AG09319 (cell line): ENCODE measurements at places on chromosomes 7 and 10.

- no peak for DNase-seq
Observed at GRCh38 chr10:44386546-44387052, 1.7 kb upstream of the CXCL12 start.

DNA sequence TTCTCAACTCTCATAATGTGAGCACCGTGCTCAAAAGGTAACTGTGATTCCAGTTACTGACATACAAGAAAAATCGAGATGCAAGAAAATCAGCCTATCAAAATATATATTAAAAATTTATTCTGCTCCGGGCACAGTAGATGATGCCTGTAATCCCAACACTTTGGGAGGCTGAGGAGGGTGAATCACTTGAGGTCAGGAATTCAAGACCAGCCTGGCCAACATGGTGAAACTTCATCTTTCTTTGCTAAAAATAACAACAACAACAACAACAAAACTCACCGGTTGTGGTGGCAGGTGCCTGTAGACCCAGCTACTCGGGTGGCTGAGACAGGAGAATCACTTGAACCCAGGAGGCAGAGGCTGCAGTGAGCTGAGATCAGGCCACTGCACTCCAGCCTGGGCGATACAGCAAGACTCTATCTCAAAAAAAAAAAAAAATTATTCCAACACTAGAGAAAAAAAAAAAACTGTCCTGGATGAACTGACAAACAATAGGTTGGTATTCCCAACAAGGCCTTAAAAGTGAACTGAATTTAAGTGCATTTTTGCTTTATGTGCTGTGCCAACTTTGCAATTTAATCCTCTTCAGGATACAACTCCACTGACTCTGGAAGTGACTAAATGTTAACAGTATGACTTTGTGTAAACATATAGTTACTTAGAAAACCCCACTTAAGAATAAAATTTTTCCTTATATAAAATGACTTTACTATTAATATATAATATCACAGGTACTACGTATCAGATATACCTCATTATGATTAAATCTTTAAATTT lies 51.1 kb downstream of the JMJD1C start:
- DNase-seq, result no peak

DNA sequence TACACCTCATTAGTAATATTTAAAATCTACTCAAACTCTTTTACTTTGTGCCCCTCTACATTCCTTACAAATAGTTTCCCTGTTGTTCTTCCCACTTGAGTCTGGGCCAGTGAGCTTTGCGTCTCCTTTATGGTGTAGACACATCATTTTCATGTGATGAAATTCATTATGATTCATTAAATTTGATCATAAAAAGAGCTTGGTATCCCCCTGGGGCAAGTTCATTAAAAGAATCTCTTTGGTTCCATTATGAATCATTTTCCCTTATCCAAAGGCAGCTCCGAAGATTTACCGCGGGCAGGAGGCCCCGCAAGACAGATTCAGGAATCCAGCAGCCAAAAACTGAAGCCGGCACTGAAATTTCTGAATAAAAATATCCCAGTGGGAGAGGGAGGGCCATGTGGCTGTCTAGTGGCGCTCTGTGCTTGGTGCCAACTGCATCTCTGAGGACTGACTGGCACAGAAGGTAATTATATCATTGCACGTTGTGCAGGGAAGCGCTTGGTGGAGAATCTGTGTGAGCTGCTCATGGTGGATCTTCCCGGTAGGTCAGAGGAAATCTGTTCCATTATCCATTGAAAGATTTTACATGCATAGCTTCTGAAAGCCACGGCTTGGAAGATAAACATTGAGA lies 151.4 kb upstream of the PITRM1 start:
- no peak for DNase-seq

DNA sequence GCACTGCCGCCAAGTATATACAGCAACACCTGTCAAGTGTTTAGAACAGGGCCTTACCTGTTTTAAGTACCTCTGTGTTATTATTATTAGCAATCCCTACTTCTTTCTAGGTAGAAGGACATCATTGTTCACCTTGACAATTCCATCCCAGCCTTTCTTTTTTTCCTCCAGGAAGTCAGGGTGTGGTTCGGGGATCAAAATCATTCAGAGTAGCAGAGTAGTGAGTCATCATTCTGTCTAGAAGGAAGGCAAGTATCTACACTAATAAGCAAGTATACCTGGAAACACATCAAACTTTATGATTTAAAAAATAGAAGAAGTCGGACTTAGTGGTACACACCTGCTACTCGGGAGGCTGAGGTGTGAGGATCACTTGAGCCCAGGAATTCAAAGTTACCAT lies 25.5 kb upstream of the CAPZA2 start:
- no peak for DNase-seq

DNA sequence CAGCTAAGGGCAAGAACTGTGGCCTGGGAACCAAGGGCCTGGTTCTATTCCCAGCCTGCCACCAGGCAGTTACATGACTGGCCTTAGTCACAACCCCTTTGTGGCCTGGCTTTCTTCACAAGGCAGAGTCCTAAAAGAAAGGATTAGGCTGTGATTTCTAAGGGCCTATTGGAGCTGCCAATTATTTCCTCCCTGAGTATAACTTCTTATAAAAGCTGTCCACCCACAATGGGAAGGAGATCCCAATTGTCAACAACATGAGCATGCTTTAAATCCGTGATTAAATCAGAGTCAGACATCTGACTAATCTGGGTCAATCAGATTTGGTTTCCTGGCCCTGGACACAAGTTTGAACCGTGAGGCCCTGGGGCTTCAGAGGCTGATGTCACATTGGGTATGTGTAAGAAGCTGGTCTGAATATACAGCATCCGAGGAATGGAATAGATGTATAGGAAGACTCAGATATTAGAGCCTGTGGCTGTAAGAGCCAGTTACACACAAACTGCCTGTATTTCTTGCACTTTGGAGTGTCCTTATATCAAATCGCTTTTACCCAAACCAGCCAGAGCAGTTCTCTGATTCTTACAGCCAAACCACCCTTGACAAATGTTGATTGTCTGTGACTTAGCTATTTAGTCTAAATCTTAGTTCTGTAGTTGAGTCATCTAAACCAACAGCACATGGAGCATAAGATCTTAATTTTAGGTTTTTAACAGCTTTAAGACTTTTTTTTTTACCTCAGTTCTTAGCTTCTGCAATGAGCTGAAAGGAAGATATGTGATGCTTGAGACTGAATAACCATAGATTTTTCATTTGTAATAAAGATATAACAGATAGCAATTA lies 61.3 kb downstream of the ABCB4 start:
- peak; percentile 56 for DNase-seq

- no peak for DNase-seq
Observed at GRCh38 chr10:111221682-111222480, 145.1 kb downstream of the ADRA2A start.

DNA sequence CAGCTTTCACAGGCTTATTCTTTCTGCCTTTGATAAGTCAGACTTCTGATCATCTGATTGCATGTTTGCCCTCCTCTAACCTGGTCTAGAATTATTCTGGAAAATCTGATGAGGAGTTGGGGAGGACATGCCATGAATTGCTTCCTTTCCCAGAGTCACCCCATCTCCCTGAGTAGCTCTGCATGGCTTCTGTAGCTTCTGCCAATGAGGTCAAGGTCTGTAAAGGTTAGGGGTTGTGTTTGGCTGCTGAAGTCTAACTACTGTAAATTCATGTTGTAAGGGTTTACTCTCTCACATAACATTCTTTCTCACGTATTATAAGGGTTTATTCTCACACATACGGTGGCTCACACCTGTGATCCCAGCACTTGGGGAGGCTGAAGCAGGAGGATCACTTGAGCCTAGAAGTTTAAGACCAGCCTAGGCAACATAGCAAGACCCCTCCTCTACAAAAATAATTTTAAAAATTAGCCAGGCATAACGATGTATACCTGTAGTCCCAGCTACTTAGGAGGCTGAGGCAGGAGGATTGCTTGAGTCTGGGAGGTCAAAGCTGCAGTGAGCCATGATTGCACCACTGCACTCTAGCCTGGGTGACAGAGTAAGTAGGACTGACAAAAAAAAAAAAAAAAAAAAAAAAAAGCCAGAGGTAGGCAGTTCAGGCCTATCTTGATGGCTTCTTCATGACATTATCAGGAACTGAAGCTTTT lies 10.7 kb downstream of the GSTO2 start:
- no peak for DNase-seq

GRCh38 chr7:142364551-142364950 lies 106.7 kb upstream of the PRSS58 start:
- no peak for DNase-seq

DNA sequence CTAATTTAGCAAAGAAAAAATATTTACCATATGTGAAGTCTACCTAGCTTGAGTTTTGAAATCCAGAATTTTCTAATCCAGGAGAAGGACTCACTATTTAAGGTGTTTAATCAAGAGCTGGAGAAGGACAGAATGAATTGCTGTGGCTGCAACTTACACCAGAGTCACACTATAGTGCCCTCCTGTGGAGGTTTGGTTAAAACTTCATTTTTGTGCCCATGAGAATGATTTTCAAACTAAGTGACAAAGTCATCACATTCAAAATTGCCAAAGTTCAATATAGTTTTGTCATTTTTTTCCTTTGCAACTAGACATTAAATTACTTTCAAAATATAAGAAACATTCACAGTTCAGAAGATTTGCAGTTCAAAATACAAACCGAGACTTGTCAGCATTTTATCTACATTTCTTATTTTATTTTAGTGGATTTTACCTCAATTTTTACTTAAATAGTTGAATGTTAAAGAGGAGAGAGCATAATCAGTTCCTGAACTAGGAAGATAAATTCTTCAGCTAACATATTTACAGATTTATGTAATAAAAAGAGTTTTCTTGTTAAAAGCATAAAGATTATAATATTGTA lies 70.7 kb downstream of the CABCOCO1 start:
- DNase-seq, result no peak

DNA sequence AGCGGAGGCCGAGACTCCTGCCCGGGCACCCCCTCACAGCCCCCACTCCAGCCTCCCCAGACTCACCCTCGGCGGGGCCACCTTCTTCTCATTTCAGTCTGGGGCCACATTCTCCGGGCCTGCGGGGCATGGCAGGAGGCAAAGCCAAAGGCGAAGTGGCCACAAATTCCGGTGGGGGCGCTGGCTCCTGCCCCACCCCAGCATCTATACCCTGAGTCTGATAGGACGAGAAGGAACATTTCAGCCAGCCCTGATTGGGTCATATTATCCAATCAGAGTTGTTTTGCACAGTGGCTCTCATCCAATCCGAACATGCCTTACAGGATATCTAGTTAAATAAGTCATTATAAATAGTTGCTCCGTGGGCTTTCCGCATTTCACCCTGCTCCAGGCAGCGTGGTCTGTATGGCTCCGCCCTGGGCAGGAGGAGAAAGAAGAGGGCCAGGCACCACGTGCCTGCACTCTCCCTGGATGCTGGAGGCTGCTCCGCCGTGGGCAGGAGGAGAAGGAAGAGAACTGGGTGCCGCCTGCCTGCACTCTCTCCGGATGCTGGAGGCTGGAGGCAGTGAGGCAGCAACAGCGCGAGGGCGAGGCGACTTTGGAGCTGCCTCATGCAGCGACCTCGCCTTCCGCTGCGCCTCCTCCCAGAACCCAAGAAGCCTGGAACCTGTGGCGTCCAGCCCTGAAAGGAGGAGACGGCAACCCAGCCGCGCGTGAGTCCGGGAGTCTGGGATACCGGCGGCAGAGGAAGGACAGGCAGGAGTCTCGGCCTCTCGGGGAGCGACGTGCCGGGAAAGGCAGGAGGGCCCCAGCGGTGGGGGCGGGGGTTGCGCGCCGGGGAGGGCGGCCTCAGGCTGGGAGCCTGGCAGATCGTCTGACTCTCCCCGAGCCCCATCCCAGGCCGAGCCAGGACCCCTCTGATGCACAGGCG lies 162.9 kb downstream of the ZNF33B start:
- DNase-seq, result no peak

DNA sequence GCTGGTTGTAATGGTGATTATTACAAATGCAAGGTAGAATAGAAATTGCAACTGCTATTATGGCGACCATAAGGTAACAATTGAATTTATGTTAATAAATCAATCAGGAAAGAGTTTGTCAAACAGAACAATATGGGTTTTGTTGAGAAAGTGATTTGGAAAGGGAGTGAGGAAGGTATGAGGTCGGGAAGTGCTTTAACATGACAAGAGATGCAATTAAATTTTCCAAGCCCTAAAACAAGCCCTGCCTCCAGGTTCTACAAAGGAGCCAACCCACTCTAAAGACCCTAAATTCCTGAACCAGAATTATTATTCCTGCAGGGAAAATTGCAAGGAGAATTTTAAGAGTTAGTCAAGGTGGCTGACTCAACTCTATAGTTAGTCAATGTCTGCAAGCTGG lies 363.7 kb downstream of the BMPER start:
- DNase-seq, result no peak

GRCh38 chr10:124601016-124601415 lies 139.4 kb downstream of the LHPP start:
- no peak for DNase-seq

GRCh38 chr10:4848356-4849041 lies 22.5 kb downstream of the AKR1E2 start:
- DNase-seq, result no peak

DNA sequence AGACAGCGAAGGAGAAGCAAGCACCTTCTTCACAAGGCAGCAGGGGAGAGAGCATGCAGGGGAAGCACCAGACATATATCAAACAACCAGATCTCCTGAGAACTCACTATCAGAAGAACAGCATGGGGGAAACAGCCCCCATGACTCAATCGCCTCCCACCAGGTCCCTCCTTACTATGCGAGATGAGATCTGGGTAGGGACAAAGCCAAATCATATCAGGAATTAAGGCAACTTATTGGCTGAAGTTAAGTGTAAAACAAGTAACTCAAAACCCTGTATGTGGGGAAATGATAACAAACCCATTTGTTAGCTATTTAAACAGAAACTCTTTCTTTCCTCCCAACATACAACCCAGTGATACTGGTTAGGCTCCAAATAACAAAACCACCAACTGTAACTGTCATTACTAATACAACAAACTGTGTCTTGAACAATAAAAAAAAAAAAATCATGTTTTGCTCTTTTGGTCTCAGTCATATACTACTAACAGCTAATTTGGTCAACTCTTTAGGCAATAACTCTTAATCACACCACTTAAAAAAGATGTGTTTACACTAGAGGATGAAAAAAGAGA lies 57.8 kb downstream of the MINDY3 start:
- peak; percentile 46 for DNase-seq

DNA sequence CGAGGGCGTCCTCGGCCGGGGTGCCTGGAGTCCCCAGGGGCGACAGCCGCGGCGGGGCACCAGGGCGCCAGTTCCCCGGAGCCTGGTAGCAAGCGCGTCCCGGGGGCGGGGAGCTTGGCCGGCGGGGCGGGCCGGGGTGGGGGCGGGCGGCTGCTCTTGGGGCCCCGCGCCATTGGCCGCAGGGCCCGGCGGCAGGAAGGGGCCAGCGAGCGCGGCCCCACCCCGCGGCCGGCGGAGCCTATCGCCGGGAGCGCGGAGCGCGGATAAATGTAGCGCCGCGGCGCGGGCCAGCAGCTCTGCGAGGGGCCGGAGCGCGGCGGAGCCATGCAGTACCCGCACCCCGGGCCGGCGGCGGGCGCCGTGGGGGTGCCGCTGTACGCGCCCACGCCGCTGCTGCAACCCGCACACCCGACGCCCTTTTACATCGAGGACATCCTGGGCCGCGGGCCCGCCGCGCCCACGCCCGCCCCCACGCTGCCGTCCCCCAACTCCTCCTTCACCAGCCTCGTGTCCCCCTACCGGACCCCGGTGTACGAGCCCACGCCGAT lies at the start of gene HHEX:
HHEX (plus strand) TSS at position 293 of the 548 bp plus-strand sequence; CDS start at position 325, 32 bp downstream.
- DNase-seq, result no peak
